ENCODE measurements at places on chromosomes 1 and 21.

DNA sequence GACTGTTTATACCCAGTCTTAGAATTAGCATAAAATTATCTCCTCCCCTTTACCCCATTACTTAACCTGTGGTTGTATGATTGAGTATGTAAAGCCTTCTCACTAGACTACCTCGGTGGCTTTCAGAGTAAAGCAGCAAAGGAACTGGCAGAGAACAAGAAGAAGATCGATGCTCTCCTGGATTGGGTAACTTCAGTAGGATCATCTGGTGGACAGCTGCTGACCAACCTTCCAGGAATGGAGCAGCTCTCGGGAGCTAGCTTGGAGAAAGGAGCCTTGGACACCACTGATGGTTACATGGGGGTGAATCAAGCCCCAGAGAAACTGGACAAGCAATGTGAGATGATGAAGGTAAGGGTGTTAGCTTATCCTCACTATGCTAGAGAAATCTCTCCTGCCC is 138.6 kb upstream of the BMP8A start:
- no peak for DNase-seq

GRCh38 chr1:231679109-231679508 is 52.5 kb downstream of the DISC1 start:
- no peak for DNase-seq

- DNase-seq = no peak
Measured at GRCh38 chr1:207968521-207969009, 57.6 kb upstream of the CD34 start.

GRCh38 chr21:16116069-16116468 is 386.3 kb downstream of the USP25 start:
- no peak for DNase-seq

DNA sequence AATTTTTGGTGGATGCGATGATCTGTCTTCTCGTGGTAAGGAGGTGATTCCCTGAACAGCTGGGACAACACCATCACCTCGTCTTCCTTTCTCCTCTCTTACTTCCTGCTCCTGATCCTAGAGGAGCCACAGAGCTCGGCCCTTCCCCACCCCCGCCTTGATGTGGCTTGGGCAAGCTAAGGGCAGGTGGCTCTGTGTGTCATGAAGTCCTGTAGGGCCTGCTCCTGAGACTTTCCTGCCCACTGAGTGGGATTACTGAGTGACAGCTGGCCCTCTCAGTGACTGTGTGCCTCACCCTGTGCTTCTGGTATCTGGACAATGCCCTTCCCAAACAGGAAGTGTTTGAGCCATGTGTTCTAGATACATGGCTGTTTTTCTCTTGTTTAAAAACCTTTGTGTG is 153.0 kb downstream of the KCNJ6 start:
- DNase-seq = no peak

DNA sequence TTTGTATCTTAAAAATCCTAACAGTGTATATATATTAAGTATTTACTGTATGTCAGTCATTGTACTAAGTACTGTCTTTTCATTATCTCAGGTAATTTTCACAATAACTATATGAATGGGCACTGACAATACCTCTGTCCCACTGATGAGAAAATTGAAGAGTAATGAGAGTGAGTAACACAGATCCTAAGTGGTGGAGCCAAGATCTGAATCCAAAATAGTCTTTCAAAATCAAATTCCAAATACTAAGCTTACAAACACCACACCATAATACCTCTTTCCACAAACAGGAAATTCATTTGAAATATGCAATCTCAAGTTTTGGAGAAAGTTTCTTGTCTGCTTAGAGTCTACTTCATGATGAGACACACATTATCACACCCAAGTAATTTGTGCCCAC is 105.9 kb upstream of the EDEM3 start:
- no peak for DNase-seq

GRCh38 chr1:243609698-243610097 is 240.3 kb downstream of the AKT3 start:
- no peak for DNase-seq

GRCh38 chr1:157193702-157194391 is 55.7 kb upstream of the ETV3 start:
- DNase-seq = no peak

GRCh38 chr1:210413951-210414350 is 85.2 kb downstream of the HHAT start:
- no peak for DNase-seq

GRCh38 chr21:17612023-17612564 is 607 bp downstream of the BTG3 start:
- no peak for DNase-seq

DNA sequence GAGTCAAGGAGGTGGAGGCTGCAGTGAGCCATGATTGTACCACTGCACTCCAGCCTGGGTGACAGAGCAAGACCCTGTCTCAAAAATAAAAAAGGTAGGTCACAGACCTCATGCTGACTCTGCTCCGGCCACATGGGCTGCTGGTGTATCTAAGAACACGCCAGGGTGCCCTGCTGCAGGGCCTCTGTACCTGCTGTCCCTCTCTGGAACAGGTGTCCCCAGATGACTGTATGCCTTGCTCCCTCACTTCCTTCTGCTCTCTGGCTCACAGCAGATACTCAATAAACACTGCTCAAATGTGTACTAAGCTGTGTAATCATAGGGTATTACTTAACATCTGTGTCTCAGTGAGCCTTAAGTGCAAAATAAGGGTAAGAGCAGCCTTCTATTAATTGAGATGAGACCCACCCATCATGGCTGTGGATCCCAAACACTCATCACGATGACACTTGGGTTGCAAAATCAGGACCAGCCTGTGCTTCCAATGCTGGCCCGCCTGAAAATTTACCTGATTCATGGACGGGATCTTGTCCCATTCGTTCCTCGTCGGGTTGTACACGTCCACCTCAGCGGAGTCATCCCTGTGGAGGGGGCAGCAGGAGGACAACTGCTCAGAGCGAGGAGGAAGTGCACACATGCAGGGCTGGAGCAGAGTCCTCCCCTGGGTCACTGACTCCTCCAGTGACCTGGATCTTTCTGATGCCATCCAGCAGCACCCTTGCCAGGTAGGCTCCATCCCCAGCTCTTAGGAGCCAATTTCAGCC is 7.5 kb downstream of the KLHL21 start:
- DNase-seq = no peak

GRCh38 chr1:16900751-16901150 is 5.0 kb downstream of the RNU1-2 start:
- DNase-seq = no peak

Data from stimulated activated CD8-positive, alpha-beta memory T cell treated with anti-CD3 and anti-CD28 coated beads, Interleukin-15, amount 100 ng/mL, for 4 hours (primary cell).